ENCODE measurements at places on chromosomes 2 and 18.

- peak; percentile 83 for DNase-seq
Measured at GRCh38 chr18:31661965-31662364, 22.4 kb downstream of the B4GALT6 start.

GRCh38 chr2:83943265-83943664 lies 515.8 kb downstream of the SUCLG1 start:
- no peak for DNase-seq

- DNase-seq = no peak
Measured at GRCh38 chr2:99840831-99841230, 301.6 kb downstream of the AFF3 start.

DNA sequence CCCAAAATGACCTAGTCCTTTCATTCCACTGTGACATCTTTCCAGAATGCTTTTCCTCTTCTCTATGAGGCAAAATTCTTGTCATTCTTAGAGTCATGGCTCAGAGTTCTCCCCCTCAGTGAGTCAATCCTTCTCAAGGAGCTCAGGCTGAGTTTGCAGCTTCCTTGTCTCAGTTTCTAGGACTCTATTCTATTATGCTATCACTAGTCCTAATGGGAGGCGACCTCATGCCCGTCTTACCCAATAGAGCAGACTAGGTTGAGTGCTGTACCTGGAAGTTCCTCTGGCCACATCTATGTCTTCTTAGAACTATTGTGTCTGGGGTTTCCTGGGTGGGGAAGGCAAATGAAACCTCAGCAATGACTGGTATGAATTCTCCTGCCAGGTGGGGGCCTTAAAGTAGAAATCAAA lies 51.5 kb downstream of the HAUS1 start:
- peak; percentile 85 for DNase-seq

DNA sequence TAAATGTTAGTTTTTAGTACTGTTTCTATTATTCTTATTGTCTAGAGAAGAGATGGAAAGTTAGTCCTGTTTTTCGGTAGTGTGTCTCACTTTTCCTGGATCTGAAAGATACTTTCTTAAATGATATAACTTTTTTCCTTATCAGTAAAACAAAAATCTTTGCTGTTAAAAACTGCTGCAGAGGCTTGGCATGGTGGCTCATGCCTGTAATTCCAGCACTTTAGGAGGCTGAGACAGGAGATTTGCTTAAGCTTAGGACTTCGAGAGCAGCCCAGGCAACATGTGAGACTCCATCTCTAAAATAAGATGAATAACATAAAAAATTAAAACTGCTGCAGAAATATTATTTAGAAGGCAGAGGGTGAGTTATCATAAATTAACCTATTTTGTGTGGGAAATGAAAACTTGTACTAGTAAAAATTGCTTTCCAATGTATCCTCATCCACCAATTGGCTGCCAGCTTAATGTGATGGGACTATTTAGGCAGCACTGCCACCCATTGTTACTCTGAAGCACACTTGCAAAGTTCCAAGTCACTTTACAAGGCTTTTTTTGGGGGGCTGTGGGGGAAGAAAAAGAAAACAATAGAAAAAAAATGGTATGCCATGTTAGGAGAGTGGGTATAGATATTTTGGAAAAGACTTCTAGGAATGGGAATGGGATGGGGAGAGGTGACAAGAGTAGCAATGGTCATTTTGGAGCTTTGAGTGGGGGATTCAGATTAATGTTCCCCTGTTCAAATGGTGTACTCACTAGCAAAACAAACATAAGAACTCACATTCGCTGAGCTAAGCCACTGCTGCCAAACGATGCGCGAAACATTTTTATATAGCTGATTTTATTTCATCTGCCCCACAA lies 62.7 kb downstream of the MEIS1 start:
- DNase-seq = no peak

- no peak for DNase-seq
Measured at GRCh38 chr2:4549666-4550210, 846.4 kb downstream of the DCDC2C start.

GRCh38 chr18:8354304-8354703 lies 254.9 kb upstream of the RAB12 start:
- DNase-seq = no peak

DNA sequence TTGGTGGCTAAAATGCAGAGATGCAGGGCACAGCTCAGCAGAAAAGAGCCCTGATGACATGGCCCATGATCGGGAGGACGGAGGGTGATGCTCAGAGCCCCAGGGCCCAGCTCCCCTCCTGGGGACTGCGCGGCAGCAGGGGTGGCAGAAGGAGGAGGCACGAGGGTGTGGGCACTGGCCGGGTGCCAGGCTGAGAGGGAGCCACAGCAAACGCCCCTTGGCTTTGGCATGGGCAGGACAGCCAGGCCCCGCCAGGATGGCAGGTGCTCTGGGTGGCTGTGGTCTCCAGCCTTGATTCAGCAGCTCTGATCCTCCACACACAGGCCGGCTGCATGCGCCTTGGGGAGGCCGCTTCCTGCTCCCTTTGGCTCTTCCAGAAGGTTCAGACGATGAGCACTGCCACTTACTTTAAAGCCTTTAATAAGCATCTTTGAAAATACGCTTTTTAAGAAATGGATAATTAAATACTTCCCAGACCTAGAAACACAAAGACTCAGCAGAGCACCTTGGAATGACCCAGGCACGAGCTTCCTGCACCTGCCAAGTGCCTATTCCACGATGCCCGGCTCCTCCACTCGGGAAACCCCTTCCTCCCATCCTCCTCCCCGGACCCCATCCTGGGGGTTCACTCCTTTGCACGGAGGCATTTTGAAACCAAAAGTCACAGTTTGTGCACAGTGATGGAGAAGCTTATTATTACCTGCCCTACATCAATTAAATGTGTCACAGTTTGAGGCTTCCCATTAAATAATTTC lies 78.5 kb upstream of the SNTG2 start:
- no peak for DNase-seq

- no peak for DNase-seq
Measured at GRCh38 chr2:212596688-212597087, 58.1 kb upstream of the ERBB4 start.

DNA sequence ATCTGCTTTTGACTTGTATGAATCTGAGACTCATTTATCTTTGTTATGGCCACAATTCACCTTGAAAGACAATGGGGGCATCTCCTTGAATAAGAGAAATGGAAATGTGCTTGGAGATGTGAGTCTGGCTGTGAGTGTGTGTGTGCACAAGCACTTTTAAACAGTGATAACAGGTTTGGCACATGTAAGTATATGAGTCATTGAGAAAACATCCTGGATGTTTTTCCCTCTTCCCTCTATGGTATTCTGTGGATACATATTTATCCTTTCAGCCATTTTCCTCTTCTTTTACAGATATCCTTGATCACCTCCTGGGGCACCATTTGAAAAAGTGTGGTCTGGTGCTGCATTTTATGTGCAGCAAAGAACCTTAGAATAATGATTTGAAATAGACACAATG lies 317.3 kb upstream of the THUMPD2 start:
- peak; percentile 70 for DNase-seq

DNA sequence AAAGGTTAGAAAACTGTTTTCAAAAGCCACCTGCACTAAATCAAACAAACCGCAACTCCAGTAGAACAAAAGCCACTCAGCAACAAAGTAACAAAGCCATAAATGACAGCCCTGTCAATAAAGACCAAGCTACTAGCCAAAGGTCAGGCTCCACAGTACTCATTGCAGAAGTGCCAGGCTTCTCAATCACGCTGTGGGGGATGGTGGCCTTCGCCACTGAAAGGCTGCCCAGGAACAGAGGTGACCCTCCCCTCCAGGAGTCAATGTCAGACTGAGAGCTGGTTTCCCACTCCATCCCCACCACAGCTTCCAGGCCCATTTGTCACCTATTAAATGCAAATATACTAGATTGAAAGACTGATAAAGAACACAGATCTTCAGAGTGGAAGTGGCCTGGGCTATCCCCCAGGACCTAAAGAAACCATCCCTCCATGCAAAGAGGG lies 5.9 kb downstream of the ATP8B1 start:
- DNase-seq = no peak

GRCh38 chr2:37742286-37742685 lies 70.8 kb upstream of the CDC42EP3 start:
- peak; percentile 35 for DNase-seq

- DNase-seq = no peak
Measured at GRCh38 chr2:107436281-107436680, 390.4 kb upstream of the RGPD4 start.

- no peak for DNase-seq
Measured at GRCh38 chr18:10064267-10064666, 150.5 kb downstream of the VAPA start.

DNA sequence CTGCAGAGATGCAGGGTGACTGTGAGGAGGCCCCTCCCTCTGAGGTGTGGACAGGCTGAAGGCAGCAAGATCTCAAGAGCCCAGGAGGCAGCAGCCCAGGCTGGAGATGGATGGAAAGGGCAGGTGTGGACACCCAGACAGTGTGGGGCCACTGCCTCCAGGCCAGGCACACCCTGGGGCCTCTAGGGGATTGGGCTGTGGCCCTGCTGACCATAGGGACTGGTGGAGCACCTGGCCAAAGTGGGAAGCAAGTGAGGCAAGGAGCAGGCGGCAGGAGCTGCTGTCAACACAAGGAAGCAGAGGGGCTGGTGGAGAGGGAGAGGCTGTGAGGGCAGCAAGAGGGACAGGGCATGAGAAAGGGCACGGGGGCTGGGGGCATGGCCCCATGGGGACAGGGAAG lies 10.8 kb downstream of the SNED1 start:
- DNase-seq = no peak

GRCh38 chr18:55243857-55244256 lies 284.6 kb upstream of the CCDC68 start:
- peak; percentile 89 for DNase-seq

GRCh38 chr2:237430861-237431260 lies 16.9 kb upstream of the COL6A3 start:
- DNase-seq = no peak

GRCh38 chr2:189566046-189566445 lies 14.5 kb downstream of the SLC40A1 start:
- peak; percentile 55 for DNase-seq

DNA sequence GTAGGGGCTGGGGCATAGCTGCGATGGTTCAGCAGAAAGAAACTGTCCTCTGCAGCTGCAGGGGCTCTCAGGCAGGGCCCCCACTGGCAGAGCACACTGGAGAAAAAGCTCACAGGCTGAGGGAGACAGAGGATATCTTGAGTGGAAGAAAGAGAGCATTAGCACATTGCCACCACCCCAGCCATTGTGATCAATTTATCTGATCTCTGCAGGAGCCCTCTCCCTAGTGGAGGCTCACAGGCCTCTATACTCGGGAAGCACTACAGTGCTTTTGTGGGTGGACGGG lies 801 bp upstream of the SFTPB start:
- DNase-seq = no peak

DNA sequence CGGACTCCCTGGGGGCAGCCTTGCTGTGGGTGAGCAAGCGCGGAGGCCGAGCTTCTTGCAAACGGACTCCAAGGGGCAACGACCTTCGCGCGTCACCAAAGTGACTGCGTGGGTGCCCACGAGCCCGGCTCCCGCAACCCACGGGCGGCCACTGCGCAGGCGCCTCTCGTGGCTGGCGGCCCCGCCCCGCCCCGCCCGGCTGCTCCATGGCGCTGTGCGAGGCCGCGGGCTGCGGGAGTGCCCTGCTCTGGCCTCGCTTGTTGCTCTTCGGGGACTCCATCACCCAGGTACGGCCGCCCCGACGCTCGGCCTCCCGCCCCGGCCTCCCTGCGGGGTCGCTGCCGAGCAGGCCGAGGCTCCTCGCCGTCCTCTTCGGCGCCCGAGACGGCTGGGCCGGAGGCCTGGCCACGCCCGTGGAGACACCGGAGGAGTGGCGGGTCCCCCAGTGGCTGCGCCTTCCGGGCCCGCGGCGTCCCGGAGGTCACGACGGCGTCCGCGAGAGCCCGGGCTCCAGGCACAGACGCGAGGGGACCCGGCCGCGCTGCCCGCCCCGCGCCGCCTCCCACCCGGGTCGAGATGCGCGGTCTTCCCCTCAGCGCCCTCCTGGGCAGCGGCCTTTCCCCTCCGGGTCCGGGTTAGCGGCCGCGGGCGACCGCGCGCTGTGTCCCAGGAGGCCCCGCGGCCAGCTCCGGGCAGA lies at the start of gene IAH1:
Gene IAH1 (plus strand): TSS at position 191 of the 697 bp plus-strand sequence. CDS start 16 bp downstream, at position 207.
- DNase-seq = peak; percentile 40

All from fibroblast of pulmonary artery (primary cell).